ENCODE measurements at places on chromosomes 4 and X. TPM values are rescaled to one million over a fixed set of nuclear protein-coding genes. Genes with fewer than 3 reads are reported as not detected.
A peak's percentile ranks its signal among the peaks of the same experiment; 100 is the strongest.

Gene IL2
- not detected for polyA plus RNA-seq

Gene VSIG4
- 5.7 TPM for polyA plus RNA-seq

Gene STARD8
- polyA plus RNA-seq, result 17.4 TPM

Gene RRH
- 1.4 TPM for polyA plus RNA-seq

Gene CAPN6
- 26.3 TPM for polyA plus RNA-seq

Gene CXXC4
- 13.5 TPM for polyA plus RNA-seq

Gene MFSD8
- 36.0 TPM for polyA plus RNA-seq

Gene NSD2
- polyA plus RNA-seq, result 103 TPM

- no peak for DNase-seq
Measured at GRCh38 chr4:156673483-156673882, 298.1 kb downstream of the PDGFC start.

DNA sequence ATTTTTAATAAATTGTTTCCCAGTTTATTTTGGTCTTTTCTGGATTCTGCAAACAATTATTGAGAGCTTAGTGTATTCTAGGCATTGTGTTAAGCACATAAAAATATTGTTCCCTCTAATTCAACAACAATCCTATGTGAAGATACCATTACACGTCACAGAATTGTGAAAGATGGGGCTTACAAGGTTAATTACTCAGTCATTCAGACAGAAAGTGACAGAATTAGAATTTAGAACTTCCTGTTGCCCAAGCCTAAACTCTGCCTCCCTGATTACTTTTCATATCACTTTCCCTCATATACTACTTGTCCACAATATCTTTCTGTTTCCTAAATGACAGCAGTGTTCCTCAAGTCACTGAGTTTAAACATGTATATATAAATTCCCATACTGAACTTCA is 186.7 kb upstream of the VEGFC start:
- DNase-seq, result no peak

- no peak for DNase-seq
Measured at GRCh38 chr4:7654550-7655445, 220.1 kb upstream of the PSAPL1 start.

DNA sequence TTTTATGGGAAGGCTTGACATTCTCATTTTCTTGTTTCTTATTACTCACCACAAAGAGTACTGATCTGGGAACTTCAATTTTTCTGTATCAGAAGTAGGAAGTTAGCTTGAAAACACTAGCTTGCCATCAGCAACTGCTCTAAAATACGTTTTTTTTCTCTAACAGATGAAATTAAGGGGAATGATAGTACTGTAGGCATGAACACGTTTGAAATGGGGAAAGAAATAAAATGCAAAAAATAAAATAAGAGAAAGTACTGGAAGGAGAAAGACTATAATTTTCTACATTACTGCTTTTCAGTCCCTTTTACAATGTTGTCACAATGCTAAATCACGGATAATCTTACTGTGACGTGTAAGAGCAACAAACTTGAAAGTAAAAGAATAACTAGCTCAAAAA is 1.5 kb downstream of the RADX start:
- no peak for DNase-seq

DNA sequence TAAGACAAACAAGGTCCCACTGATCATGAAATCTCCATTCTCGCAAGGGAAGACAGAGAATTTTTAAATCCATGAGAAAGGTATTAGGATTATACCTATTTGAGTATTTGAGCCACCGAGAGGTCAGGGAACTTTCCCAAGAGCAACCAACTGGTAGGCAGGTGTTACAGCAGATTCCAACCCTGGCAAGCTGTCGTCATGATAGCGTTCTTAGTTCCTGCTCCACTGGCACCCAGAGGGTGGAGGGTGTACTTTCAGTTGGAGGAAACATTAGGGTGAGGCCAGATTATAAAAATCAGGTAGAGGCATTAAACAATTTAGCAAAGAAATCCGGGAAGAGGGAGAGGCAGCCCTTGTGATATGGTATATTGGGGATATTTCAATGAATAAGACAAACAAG is 23.3 kb downstream of the COQ2 start:
- no peak for DNase-seq

DNA sequence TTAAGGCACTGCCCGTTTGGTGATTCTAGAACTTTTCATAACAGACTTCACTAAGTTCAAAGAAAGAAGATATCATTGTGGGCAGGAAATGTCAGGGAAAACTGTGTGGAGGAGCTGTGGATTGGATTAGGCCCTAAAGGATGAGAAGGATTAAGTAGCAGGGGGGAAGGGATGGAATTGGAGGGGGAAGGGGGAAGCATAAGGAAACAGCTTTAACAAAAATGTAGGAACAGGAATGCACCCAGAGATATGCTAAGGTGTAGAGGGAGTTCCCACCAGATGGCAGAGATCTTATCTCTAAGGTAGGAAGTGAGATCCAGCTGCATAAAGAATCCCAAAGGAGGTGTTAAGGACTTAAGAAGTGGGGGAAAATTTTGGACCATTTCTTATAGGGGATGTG is 114.5 kb downstream of the LARP7 start:
- no peak for DNase-seq

GRCh38 chr4:141133146-141133998 is at the start of gene RNF150:
RNF150 (minus strand) TSS chr4:141133469.
- DNase-seq, result peak; percentile 95

GRCh38 chrX:51759055-51759839 is 16.0 kb downstream of the GSPT2 start:
- DNase-seq, result no peak

GRCh38 chr4:39063430-39063829 is 1.4 kb downstream of the KLHL5 start:
- no peak for DNase-seq

DNA sequence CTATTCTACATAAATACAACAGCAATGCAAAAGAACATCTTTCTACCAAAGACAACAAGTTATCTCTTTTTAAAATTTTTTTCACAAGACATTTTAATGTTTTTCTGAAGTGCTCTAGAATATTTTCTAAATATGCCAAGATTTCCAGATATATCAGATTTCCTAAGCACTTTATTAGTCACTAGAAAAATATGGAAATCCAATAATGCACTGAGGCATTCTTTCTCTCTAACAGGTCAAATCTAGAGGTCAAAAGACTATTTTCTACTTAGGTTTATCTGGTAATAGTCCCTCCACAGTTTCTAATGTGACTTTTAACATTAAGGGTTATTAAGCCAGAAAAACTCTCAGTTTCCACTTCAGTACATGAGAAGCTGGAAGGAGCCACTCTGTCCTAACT is 1041.2 kb upstream of the INTU start:
- no peak for DNase-seq
